NCI-H226 (cell line): ENCODE measurements at places on chromosomes 12 and 14.

- DNase-seq, result no peak
These were observed 2.0 kb upstream of the ACVR1B start for GRCh38 chr12:51949342-51950030.

- DNase-seq, result peak; percentile 54
These were observed at the start of gene HOXC5 for GRCh38 chr12:54032627-54033100. Gene HOXC5, plus strand, starts transcription at chr12:54033050. Its CDS starts 73 bp downstream, at chr12:54033123.

- no peak for DNase-seq
These were observed 53.9 kb downstream of the DNAH10 start for GRCh38 chr12:123815968-123816367.

- DNase-seq, result no peak
These were observed 1505.6 kb upstream of the FLRT2 start for GRCh38 chr14:84024231-84024820.

GRCh38 chr14:84446250-84446649, 1083.7 kb upstream of the FLRT2 start:
- no peak for DNase-seq

GRCh38 chr14:57736391-57736790, 129.5 kb downstream of the SLC35F4 start:
- no peak for DNase-seq

- peak; percentile 35 for DNase-seq
These were observed 239.9 kb upstream of the ATP2B1 start for GRCh38 chr12:89948271-89949175.

DNA sequence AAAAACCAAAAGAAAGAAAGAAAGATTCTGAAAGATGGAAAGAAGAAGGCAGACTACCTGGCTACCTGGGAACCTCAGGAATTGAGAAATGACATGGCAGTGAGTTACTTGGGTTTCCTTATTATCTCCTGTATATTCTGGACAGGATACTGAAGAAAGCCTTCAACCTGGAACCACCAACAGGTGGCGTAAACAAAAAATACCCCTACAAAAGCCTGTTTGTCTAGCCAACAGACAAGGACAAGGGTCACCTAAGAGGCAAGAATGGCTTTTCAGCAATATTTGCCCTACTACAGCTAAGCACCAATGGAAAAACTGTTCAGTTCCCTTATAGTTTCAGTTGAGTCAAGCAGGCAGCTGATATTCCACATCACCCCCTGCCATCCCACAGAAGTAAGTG, 274.9 kb downstream of the GPHN start:
- DNase-seq, result no peak

DNA sequence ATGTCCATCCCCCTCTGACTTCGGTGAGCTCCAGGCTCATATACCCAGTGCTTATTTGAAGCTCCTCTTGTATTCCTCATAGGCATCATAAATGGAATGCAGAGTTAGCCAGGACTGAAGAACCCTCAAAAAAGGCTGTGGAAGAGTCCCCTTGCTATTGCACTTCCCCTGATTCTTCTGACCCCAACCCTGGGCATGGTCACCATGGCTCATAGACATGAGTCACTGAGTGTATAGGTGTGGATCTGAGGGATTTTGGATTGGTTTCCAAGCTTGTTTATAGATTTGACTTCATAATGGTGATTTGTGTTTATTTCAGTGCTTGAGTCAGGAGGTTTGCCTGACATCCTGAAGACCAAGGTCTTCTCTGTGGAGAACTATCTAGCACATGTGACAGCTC, 98.4 kb upstream of the SLC38A2 start:
- no peak for DNase-seq

DNA sequence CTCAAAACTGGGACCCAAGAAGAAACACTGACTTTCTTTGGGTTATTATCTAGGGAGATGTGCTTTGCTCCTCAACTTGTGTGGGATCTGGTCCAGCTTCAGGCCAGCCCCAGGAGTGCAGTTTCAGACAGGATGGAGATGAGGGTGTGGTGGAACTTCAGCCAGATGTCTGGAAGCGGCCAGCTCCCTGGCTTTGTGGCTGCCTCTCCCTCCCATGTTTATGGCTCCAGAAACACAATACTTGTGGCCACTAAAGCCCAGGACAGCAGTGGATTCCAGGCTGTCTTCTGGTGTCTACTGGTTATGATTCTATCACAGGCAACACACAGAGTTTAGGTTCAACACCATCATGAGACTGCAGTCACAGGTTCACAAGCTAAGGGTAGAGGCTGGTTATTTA, 44.2 kb upstream of the EMP1 start:
- DNase-seq, result no peak

DNA sequence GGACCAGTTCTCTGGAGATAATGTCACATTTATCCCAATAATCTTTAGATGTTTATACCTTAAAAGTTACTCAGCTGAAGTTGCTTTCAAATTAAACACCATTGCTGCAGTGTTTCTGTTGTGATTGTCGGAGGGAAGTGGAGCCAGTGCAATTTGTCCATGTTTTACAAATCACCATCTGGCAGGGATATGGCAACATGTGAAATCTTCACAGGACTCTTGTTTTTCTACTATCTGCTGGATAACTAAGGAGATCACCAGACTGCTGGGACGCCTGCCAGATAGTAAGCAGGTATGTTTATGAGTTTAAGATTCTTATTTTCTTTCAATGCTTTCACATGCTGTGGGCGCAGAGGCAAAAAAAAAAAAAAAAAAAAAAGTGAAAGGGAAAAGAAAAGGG, 100.3 kb upstream of the SOX5 start:
- DNase-seq, result no peak

DNA sequence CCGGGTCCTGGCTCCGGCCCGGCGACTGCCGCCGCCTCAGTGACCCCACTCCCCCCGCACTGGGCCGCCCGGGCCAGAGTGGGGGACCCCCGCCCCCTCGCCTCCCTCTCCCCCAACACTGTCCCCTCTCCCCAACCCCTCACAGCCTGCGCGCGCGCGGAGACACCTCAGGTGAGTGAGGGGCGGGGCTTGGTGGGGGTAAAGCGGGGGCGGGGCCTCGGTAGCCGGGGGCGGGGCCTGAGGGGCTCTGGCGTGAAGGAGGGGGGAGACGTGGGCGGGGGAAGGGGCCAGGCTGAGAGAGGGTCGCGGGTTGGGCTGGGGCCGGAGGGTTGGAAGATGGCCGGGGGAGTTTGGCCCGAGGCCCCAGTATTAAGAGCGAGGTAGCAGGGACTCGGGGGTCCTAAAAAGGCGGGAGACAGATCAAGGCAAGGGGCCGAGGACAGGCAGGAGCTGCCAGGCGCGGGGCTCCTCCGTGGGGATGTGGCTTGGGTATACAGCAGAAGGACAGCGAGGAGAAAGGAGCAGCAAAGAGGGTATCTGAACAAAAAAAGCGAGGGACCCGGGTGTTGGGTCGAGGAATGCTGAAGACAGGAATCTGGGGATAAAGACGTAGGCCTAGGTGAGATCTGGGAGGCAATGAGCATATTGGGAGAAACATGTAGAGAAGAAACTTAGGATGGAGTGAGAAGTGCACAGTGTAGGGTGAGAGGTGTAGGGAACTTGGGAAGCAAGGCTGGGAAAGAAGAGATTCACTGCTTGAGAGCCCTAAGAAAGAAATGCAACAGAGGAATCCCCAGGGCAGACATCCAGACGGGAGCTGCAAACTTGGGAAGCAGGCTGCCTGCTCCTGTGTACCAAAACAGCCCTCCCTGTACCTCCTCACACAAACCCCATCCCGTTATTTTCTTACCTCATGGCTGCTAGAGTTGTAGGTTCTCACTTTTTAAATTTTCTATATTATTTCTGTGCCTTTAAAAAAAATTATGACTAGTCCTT, 10.8 kb downstream of the SUOX start:
- DNase-seq, result peak; percentile 20
